NCI-H1092 (cell line): ENCODE measurements at places on chromosomes 3 and 15.
A peak's percentile ranks its signal among the peaks of the same experiment; 100 is the strongest.

DNA sequence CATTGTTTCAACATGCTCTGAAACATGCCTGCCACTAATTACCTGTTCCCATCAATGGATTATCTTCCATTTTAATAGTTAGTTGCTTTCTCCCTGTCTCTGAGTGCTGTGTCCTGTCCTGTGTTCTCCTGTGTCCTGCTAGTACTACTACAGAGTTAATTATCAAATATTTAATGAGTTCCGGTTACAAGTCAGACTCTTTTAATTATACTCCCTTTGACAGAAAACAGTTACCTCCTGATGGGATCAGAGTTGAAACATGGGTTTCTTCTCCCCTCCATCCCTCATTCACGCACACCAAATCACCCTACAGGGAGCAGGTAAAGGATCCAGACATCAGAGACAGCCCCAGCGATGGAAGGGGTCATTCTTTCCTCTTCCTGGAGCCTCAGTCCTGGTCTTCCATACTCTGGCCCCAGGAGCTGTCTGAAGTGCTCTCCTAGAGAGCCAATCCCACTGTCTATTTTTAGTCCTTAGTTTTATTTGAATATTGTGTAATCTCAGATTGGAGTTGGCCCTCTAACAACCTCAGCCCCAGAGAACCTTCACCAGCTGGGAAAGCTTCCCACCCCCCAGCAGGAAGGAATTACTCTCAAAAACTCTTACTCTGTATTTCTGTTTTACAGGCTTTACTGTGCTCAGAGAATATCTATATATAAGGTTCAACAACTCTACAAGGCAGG is 137.0 kb upstream of the C2CD4B start:
- no peak for DNase-seq

GRCh38 chr15:67803996-67804843 is 21.1 kb upstream of the SKOR1 start:
- no peak for DNase-seq

DNA sequence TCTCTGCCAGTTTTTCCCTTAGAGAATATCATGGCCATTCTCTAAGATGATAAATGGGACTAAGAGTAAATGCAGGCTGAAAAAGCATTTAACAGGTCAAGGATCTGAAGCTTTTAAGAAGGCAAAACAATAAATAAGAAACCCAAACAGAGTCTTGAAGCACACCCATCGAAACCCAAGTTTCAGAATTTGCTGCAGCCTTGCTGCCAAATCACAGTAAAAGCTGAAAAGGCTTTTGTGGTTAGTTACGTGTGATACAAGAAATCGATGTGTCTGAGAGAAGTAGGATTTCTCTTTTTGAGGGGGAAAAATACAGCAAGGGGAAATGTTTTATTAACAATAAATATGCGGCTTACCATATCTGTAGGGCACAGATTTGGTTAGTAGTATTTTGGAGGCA is 92.0 kb downstream of the IGF1R start:
- DNase-seq, result no peak

DNA sequence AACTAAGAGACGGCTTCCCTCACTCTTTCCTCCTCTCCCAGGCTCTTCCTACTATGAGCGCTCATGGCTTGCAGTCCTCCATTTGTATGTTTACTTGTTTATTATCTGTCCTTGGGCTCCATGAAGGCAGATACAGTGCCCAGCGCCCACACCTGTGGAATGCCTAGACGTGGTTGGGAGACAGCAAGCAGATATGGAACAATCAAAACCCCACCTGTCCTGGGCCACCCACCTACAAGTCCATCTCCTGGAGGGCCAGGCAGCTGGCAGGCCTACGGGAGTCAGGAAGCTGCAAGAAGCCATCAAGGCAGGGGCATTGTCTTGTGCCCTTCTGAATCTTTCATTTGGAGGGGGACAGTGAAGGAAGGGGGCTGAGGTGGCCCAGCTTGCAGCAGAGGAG is 104.7 kb downstream of the IQSEC1 start:
- DNase-seq, result no peak

DNA sequence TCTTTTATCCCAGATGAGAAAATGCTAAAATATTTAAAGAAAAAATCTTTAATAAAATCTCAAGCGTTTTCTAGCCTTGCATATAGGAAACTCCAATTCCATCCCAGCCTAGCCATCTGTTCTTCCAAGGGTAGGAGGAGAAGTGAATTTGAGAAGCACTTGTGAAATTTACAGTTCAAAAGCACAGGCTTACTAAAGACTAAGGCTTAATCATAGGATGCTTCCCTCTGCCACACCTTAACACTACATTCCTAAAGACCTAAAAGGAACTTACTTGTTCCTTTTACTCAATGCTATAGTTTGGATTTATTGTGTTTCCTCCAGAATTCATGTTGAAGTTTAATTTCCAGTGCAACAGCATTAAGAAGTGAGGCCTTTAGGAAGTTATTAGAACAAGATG is 764.8 kb upstream of the CADM2 start:
- DNase-seq, result no peak

GRCh38 chr15:77825546-77825945 is 192.8 kb upstream of the LINGO1 start:
- no peak for DNase-seq

DNA sequence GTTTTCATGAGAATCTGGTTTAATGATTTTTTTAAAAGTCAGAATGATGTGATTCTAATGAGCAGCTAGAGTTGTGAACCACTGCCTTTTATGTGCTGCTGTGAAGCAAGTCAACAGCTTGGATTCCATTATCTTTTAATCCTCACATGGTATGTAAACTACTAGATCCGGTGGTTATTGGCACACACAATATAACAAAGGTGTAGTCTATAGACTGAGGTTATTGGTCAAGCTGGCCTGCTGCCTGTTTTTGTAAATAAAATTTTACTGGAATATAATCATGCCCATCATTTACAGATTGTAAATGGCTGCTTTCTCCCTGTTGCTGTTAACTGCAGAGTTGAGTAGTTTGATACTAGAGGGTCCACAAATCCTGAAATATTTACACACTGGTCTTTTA is 103.1 kb downstream of the OTOL1 start:
- DNase-seq, result peak; percentile 5

DNA sequence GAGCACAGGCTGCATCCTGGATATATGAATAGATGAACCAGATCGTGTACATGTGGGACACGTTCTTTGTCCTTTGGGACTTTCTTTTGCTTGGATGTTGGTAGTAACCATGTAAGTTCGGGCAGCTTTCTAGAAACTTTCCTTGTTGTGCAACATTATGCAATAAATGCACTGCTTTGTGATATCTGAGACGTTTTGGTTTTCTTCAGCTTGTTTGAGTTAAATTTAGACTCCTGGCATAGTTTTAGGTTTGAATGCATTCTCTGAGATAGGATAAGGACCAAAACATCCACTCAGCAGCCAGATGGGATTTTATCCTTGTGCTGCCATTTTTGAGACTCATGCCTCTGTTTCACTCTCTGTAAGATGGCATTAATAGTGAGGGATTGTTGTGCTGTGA is 158.9 kb downstream of the IGF1R start:
- no peak for DNase-seq

- no peak for DNase-seq
Measured at GRCh38 chr3:55180936-55181535, 253.2 kb upstream of the LRTM1 start.

GRCh38 chr3:72244396-72244795 is 459.4 kb upstream of the PROK2 start:
- no peak for DNase-seq

DNA sequence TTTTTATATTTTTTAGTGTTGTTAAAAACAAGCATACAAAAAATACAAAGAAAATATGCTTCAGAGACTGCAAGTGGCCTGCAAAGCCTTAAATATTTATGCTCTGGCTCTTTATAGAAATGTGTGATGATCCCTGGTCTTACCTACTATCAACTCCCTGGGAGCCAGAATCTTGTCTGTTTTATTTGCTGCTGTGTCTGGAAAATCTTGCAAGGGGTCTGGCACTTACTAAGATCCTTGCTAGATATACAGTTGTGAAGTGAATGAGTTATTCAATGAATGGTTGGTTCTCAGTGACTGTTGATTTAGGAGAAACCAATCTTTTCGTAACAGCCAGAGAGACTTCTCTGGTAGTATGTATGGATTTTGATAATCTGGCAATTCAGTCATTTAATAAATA is 521.0 kb upstream of the CFAP20DC start:
- DNase-seq, result no peak

GRCh38 chr3:152964911-152965609 is 130.1 kb downstream of the P2RY1 start:
- no peak for DNase-seq

DNA sequence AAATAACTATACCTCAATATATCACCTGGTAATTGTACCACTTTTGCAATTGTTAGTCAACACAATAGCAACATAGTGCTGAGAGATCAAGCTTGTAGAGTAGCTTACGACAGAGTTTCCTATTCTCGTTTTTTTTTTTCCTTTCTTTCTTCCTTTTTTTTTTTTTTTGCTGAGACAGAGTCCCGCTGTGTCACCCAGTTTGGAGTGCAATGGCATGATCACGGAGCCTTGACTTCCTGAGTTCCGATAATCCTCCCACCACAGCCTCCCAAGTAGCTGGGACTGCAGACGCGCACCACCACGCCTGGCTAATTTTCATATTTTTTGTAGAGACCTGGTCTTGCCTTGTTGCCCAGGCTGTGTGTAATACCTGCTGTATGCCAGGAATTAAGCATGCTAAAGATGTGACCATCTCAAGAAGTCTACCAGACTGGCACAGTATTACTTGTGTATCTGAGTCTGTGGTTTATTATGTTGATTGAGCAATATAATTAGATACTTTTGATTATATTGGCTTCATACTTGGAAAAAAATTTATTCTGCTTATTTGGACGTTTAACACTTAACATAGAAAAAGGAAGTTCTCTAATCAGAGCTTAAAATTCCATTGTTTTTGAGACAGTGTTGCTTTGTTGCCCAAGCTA is 3.0 kb downstream of the SELENOT start:
- DNase-seq, result no peak

DNA sequence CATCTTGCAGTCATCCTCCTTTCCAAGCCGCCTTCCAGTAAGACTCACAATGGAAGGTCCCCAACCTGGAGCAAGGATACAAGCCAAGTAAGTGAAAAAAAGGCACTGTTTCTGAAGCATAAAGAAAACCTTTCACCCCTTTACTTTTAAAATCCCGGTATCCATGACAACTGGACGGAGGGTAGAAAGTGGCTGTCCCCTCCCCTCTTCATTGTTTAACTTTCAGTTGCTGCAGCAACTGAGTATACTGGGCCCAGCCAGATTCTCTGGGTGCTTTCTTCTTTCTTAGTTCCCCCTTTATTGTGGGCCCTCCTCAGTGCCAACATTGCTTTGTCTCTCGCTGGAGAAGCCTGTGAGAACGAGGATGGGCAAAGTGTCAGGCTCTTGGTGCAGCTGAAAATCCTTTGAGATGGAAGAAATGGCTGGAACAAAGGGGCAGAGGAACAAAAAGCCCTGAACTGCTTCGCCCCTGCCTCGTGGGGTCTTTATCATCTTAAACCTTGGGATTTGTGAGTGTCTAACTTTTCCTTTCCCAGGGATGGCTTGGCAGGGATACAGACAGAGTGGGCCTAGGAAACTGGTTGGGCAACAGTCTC is 224.0 kb upstream of the RGMA start:
- no peak for DNase-seq

- DNase-seq, result no peak
Measured at GRCh38 chr3:139199421-139200010, 144.3 kb upstream of the MRPS22 start.

- DNase-seq, result no peak
Measured at GRCh38 chr3:51935886-51936755, 5.6 kb downstream of the RRP9 start.

DNA sequence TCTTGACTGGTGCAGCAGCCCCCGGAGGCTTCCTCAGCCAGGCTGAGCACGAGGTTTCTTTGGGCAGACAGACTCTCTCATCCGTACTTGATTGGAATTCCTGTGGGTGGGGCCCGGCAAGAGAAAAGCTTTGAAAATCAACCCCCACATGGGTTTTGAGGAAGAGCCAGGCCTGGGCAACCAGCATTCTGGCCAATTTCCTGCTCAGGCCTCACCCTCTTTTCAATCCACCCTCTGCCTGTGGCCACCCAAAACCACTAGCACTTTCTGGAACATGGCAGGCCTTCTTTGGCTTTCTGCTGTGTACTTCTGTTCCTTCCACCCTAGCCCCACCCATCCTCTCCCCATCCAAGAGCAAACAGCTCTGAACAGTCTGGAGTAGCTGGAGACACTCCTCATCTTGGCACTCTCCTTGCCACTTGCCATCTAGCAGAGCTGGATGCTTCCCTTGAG is 5.9 kb downstream of the MYO5C start:
- no peak for DNase-seq

GRCh38 chr15:95558131-95558530 is 772.4 kb upstream of the NR2F2 start:
- DNase-seq, result no peak

GRCh38 chr3:179000144-179000543 is 71.5 kb downstream of the ZMAT3 start:
- DNase-seq, result no peak
